ENCODE measurements at places on chromosomes 3 and 15.

DNA sequence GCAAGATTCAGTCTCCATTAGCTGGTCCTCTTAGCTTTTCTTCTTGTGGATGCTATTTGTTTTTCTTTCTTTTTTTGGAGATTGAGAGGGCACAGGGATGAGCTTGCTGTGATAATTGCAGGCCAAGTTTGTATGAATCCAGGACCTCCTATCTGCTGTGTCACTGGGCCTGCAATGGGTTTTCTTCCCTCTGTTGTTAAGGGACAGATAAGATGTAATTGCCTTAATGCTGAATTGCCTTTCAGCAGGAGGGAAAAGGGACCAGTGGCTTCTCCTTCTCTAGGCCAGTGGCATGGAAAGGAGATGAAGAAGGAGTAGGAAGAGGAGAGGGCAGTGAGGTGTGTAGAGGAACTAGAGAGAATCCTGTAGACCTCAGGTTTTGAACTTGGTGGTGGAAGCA lies 29.9 kb downstream of the PTPRG start:
- no peak for DNase-seq

- no peak for DNase-seq
Measured at GRCh38 chr3:107882261-107882660, 208.6 kb downstream of the CD47 start.

DNA sequence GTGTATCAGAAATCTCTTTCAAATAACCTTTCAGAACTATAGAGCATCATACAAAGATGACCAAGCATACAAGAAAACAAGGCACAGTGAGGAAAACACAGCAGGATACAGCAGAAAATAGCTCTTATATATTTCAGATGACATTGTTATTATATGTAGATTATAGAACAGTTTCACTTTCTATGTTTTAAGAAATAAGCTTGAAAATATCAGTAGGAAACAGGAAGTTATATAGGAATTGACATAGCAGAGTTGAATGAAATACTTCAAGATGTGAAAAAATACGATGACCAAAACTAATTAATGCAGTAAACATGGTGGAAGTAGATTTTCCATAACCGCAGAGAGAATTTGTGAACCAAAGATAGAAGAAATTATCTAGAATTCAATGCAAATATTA lies 75.2 kb downstream of the LYSMD4 start:
- DNase-seq = no peak

DNA sequence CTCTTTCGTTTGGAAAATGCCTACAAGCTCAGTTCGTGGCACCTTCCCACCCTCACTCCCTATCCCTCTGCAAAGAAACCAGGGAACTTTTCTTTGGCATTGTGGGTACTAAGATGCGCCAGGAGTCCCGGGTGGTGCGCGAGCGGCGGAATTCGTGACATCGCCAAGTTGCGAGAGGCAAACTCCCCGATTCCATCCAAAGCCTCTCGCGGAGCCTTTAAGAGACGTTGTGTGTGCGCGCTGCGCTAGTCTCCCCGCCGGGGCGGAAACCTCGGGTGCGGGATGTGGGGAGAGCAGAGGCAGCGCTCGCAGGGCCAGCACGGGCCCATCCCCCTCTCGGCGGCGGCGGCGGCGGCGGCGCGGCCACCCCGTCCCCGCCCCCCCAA lies 443 bp upstream of the NR2F2 start:
- DNase-seq = no peak

DNA sequence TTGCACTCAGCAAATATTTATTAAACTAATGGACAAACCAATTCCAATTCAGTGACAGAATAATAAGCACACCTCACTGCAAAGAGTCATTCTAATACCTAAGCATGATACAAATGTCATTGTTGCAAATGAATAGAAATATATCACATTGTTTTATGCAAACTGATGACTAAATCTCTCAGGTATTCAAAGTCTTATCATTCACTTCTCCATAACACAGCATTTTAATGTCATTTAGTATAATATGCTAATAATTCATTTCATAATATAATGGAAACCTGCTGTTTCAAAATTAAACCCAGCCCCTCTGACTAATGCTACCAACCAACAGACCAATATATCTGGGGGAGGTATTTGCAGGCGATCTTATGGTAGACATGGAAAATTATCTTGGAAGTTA lies 71.8 kb downstream of the FGF7 start:
- DNase-seq = no peak

GRCh38 chr15:82005239-82005638 lies 40.6 kb downstream of the MEX3B start:
- DNase-seq = no peak

DNA sequence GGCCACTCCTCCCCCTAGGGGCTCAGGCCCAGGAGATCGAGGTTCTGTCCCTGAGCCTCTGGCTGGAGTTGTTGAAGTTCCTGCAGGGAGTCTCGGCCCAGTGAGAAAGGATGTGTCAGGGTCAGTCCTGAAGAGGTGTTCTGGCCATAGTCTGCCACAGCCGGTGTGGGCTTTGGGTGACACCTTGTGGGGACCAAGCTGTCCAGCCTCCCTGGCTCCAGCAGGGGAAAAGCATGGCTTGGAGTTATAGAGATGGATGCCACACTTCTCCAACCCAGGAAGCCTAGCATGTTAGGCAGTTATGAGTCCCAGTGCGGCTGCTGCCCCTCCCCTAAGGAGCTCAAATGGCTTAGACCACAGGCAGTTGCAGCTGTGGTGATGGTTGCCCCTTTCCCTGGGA lies 945.6 kb upstream of the GBE1 start:
- DNase-seq = no peak

- no peak for DNase-seq
Measured at GRCh38 chr15:25497934-25498333, 59.1 kb upstream of the UBE3A start.

- no peak for DNase-seq
Measured at GRCh38 chr3:60475096-60475495, 776.2 kb downstream of the FHIT start.

GRCh38 chr3:44077267-44077666 lies 164.4 kb upstream of the TOPAZ1 start:
- no peak for DNase-seq

GRCh38 chr15:80587816-80588456 lies 107.2 kb upstream of the ABHD17C start:
- DNase-seq = no peak

GRCh38 chr3:58999774-59000160 lies 50.1 kb downstream of the CFAP20DC start:
- no peak for DNase-seq

GRCh38 chr3:183354874-183355273 lies 73.5 kb downstream of the MCF2L2 start:
- DNase-seq = no peak

DNA sequence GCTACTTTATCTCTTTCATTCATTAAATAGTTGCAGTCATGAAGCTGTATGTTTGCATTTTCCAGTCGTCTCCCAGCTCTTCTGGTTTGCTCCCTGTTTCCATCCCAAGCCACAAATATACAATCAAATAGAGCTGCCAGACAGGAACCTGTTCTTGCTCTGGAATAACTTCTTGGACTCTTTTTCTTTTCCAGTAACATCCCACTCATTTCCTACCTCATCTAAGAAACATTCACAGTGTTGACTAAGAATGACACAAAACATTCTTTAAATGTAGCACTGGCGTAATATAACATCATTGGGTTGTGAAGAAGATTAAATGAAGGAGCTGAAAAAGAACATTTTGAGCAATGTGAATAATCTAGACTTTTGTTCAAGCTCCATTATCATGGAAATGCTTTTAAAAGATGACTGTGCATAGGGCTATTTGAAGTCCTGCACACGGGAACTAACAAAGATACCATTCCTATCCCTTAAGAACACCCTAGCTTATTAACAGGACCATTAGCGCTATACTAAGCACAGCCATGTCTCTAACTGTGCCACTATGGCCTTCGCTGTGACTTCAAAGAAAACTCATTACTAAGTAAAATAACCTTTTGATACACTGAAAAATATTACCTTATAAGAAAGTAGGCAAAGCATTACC lies 574.0 kb downstream of the NAALADL2 start:
- no peak for DNase-seq

GRCh38 chr15:87597346-87598052 lies 659.0 kb downstream of the NTRK3 start:
- no peak for DNase-seq

- DNase-seq = no peak
Measured at GRCh38 chr15:88036154-88036839, 220.2 kb downstream of the NTRK3 start.

GRCh38 chr3:160618363-160618762 lies 53.0 kb upstream of the KPNA4 start:
- DNase-seq = no peak

GRCh38 chr15:101242160-101242998 lies 9.5 kb downstream of the CHSY1 start:
- DNase-seq = no peak

DNA sequence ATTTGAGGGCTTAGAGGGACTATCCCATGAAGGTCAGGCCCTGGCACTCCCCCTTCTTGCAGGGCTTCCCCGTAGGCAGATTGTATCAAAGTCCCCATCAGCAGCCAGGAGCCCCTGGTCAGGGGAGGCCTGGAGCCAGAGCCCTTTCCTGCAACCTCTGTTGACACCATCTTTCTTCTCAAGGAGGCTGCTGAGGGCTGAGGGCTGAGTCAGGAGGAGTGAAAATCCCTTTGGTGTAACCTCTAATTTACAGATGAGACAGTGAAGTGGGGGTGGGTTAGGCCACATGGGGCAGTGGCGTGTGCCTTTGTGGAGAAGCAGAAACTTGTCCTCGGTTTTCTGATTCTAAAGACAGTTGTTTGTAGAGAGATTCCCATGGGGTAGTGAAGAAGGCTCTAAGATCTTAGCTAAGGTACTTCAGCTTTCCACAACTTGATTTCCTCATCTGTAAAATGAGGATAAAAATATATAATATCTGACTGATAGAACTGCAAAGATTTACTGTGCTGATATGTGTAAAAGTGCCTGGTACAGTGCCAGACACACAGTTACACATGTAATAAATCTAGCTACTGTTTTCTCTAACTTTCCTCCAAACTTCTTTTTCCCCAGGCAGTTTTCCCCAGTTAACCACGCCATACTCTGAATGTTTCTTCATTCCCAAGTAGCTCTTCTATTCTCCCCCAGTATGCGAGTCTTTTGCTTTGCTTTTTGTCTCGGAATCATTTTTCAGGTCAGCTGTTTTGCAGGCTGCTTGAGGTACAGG lies 249.4 kb upstream of the TPM1 start:
- DNase-seq = no peak

DNA sequence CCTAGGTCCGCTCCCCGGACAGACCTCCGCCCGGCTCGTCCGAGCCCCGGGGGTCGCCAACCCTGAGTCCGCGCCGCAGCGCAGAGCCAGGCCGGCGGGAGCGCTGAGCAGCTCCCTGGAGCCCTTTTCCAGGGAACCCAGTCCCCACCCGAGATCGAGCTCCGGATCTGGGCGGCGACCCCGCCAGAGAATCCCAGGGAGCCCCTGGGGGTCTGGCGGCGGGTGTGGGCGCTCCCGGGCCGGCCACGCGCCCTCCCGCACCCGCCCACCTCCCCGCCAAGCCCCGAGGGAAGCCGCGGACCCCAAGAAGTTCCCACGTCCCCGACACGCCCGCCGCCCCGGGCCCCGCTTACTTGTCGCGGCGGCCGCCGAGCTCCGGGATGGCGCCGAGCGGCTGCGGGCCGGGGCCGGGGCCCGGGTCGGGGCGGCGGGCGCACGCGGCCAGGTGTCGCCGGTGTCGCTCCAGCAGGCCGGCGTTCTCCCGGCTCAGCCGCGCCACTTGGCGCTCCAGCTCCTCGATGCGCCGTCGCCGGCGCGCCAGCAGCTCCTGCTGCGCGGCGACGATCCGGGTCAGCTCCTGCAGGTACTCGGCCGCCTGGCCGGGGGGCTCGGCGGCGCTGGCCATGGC lies 137.7 kb downstream of the NUP210 start:
- DNase-seq = no peak

- peak; percentile 32 for DNase-seq
Measured at GRCh38 chr3:64687781-64688604, at the start of gene ADAMTS9. TSS of gene ADAMTS9 (minus strand) at chr3:64688000. CDS start at chr3:64687657, 343 bp downstream.

DNA sequence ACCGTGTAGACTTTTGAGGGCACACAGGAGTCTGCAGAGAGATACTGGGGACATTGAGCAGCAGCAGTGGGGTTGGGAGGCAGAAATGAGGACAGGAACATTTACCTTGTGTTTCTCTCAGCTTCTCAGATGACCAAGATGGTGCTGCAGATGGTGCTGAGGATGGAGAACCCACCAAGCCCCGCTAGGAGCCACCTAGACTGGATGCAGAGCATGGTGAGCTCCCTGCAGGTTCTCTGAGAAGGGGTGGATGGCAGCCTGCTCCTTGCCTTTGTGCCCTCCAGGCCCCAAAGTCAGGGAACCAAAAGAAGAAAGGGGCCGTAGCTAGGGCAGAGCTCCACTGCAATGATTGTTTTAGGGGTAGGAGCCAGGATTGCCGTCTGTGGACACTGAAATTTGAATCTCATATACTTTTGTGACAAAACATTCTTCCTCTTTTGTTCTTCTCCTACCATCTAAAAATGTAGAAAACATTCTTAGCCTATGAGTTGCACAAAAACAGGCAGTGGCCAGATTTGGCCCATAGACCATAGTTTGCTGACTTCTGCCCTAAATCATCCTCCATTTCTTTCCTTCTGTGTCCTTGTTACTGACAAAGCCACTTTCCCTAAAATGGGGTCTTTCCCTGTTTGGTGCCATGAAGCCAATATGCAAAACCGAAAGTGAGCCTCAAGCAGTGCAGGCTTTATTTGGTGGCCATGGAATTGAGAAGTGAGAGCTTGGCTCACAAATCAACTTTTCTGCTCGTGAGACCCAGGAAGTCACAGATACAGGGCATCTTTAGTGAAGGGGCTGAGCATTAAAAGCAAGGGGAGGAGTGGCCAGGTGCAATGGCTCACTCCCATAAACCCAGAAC lies 11.9 kb upstream of the MUC20 start:
- no peak for DNase-seq

DNA sequence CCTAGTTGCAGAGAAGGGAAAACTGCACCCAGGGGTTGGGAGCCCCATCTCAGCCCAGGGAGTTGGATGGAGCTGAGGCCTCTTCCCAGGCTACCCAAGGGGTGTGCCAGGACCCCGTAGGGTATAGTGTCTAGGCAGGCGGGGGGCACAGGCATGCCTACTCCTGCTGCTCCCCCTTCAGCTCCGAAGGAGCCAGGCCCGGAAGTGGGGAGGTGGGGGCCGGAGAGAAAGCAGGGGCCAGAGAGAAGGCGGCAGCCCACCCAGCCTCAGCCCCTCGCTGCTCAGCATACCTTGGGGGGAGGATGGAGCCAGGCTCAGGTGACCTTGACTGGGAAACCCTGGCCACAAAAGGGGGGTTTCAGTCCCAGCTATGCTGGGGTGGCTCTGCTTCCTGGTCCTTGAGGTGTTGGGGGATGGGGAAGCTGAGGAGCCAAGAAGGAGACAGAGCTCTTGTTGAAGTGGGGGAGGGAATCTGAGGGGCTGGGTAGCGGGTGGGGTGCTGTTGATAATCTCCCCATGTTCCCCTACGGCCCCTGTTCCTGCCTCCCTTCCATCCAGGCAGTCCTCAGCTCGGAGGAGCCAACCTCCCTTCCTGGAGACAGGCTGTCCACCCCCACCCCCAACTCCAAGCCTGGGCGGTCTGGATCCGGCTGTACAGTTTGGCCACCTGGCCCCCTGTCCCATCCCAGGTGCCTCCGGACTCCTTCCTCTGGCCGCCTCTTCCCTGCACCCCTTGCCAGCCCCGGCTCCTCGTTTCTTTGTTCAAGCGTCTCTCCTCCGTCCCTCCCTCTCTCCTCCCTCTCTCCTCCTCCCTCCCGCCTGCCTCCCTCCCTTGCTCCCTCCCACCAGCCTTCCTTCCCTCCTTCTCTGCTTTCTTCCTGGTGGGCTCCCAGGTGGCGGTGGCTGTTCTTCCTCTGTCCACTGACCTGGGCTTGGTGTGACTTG lies 1.7 kb downstream of the SEMA3F start:
- no peak for DNase-seq
